ENCODE measurements at places on chromosomes 7 and 10.

- DNase-seq: no peak
These were observed 191.9 kb upstream of the AGK start for GRCh38 chr7:141359262-141359661.

DNA sequence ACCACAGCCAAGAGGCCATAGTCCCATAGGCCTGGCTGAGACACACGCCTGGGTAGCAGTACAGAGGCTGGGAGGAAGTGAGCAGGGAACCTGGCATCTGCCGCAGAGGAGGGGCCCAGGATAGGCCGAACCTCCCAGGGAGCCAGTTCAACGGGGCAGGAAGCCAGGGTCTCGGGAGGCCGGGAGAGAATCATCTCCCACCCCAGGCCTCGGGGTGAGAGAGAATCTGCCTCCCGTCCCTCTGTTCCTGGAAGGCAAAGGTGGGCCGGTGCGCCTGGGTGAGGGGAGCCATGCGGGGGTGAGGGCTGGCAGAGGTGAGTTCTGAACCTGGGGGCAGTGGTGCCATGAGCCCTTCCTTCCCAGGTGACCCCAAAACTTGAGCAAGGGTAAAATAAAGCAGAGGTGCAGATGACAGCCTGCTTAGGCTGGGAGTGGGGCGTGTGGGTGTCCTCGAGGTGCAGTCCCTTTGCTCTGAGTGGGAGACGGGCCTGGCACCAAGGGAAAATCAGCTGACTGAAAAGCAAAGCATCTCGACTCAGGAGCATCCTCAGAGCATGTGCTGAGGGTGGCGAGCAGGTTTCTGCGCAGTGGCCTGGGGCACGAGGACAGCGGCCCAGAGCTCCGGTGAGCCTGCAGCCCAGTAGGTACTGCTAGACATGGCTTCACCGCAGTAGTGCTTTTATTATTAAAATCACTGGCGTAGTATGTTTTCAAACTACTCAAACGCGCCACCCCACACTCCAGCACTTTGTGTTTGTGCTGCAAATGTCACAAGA is 15.5 kb downstream of the AGAP3 start:
- DNase-seq: no peak

- no peak for DNase-seq
These were observed 20.9 kb upstream of the MGMT start for GRCh38 chr10:129446183-129446581.

DNA sequence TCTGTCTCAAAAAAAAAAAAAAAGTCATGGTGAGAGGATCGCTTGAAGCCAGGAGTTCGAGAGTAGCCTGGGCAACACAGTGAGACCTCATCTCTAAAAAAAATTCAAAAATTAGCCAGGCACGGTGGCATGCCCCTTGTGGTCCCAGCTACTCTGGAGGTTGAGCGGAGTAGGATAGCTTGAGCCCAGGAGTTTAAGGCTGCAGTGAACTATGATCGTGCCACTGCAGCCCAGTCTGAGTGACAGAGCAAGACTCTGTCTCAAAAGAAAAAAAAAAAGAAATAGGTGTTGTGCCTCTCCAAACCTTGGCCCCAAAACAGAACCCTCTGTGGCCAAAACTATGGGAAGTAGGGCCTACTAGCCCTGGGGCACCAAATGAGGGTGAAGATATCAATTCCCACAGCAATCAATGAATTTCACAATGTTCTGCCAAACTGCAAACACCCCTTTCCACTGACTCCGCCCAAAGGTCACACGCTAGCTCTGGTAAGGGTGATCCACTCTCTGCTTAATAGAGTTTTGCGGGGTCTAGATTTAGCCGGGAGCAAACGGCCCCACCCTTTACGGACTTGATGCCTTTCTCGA is 16.9 kb downstream of the SSC4D start:
- DNase-seq: no peak

- no peak for DNase-seq
These were observed 122.5 kb downstream of the HECW1 start for GRCh38 chr7:43234968-43235367.

- no peak for DNase-seq
These were observed 73.1 kb upstream of the PTER start for GRCh38 chr10:16363741-16364140.
